Fibroblast of lung (primary cell): ENCODE measurements at places on chromosomes 2 and 18.

DNA sequence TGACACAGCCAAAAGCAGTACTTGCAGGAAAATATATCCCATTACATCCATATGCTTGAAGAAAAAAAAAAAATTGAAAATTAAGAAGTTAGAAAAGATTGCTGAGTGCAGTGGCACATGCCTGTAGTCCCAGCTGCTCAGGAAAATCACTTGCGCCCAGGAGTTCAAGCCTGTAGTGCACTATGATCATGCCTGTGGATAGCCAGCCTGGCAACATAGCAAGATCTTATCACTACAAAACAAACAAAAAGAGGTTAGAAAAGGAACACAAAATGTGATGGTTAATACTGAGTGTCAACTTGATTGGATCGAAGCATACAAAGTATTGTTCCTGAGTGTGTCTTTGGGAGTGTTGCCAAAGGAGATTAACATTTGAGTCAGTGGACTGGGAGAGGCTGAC lies 361.9 kb downstream of the NYAP2 start:
- no peak for DNase-seq

GRCh38 chr2:36366491-36367120 lies 11.0 kb downstream of the CRIM1 start:
- DNase-seq: peak; percentile 50

GRCh38 chr2:69214898-69215297 lies 172.1 kb downstream of the GFPT1 start:
- peak; percentile 51 for DNase-seq

DNA sequence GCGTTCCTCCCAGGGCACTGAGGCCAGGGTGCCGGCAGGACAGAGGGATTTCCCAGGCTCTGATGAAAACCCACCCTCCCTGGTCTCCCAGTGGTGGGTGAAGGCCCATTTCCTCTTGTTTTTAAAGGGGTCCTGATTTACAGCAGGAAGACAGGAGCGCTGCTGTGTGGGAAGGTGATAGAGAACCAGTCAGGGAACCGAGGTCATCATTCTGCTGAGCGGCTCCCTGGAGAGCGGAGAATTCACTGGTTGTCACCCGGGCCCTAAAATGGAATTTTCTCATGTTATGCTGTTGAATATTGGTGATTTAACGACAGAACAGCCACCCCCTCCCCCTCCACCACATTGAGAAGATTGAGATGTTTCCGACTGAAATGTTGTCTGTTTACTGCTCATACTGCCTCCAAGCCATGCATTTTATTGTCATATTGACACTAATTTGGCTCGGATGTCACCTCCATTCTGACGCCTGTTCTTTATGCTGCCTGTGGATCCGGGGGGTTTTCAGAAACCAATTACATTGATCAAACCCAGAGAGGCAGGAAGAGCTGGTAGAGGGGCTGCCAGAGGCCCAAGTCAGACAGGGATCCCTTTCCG lies 225.2 kb downstream of the GLI2 start:
- no peak for DNase-seq

DNA sequence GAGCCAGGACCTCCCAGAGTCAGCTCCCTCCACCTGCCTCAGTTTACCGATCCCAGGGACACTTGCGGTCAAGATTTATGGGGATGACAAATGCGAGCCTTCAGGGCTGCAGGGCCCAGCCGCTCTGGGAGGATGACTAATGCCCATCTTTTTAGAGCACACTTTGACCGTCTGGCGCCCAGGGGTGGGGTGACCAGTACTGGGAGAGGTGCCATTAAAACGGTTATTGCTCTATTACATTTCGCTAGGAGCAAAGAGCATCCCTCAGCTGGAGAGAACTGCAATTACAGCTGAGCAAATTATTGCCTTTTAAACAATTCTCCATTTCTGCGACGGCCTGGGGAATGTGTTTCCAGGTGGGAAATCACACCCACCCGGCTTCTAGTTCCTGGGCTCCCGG lies 42.6 kb upstream of the HPCAL1 start:
- DNase-seq: no peak

GRCh38 chr2:1758774-1759610 lies 14.7 kb upstream of the PXDN start:
- no peak for DNase-seq

- no peak for DNase-seq
These were observed 42.8 kb upstream of the INHBB start for GRCh38 chr2:120303177-120303576.

DNA sequence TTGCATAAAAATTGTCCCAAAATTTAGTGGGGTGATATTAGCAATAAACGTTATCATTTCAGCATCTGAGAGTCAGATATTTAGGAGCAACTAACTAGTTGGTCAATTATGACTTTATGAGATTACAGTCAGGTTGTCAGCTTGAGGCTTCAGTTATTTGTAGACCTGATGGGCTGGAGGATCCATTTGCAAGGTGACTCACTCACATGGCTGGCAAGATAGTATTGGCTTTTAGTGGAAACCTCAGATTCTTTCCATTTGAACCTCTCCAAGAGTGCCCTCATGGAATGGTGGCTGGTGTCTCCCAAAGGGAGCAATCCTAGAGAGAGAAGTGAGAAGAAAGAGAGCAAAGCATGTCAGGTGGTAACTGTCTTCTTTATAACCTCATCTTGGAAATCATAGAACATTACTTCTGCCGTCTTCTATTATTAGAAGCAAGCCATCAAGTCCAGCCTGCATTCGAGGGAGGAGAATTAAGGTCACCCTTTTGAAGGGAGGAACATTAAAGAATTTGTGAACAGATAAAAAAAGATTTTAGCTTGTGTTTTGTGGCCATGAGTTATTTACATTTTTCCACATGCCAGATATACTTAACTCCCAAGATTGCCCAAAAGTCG lies 92.5 kb downstream of the HAUS1 start:
- DNase-seq: peak; percentile 65

DNA sequence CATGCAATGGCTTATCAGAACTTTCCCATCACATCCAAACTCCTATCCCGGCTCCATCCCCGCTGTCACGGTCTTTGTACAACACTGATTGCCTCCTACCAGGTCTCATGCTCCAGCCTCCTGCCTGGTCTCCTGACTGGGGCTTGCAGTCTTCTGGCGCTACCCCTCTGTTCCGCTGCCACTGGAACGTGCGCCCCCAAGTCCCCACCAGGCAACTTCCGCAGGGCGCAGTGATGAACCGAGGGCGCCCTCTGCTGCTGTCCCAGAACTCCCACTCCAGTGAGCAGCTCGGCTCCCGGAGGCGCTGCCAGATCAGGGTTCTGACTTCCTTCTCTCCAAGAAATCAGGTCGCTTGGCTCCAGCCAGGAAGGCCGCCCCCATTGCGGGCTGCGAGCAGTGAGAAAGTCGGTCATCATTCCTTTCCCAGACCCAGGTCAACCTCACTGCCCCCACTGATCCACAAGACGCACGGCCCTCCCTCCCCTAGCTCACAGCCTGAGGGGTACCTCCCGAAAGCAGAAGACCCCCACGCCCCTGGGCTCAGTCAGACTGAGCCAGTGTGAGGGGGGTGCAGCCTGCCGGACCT lies 43.9 kb upstream of the RAB11FIP5 start:
- peak; percentile 64 for DNase-seq

GRCh38 chr2:144693179-144693578 lies 173.3 kb upstream of the ZEB2 start:
- no peak for DNase-seq

- DNase-seq: peak; percentile 29
These were observed 411.1 kb upstream of the LRATD1 start for GRCh38 chr2:14221466-14221865.

- DNase-seq: no peak
These were observed 41.4 kb downstream of the ATP6V1C2 start for GRCh38 chr2:10762651-10763460.

- peak; percentile 75 for DNase-seq
These were observed 34.1 kb downstream of the HK2 start for GRCh38 chr2:74867841-74868658.

DNA sequence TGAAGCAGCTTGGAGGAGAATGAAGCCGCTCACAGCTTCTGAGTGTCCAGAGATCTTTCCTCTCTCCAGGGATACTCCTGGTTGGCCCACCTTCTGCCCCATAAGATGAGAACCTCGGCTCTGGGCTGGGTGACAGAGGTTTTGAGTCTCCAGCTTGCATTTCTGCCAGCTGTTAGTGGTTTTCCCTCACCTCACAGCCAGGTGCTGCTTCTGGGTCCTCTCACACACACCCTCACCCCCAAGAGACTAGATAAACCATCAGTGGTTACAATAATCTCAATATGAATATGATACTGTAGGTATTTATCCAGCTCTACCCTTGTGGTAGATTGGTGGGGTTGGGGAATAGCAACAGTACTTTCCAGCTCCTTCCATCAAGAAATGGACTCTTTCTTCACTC lies 161.7 kb upstream of the SIX3 start:
- DNase-seq: no peak

- DNase-seq: peak; percentile 38
These were observed 11.5 kb upstream of the ALPK2 start for GRCh38 chr18:58640428-58640805.

- no peak for DNase-seq
These were observed 801.0 kb downstream of the LRRTM4 start for GRCh38 chr2:76721226-76721625.

- DNase-seq: no peak
These were observed 62.3 kb upstream of the MAP4K3 start for GRCh38 chr2:39499336-39499735.

DNA sequence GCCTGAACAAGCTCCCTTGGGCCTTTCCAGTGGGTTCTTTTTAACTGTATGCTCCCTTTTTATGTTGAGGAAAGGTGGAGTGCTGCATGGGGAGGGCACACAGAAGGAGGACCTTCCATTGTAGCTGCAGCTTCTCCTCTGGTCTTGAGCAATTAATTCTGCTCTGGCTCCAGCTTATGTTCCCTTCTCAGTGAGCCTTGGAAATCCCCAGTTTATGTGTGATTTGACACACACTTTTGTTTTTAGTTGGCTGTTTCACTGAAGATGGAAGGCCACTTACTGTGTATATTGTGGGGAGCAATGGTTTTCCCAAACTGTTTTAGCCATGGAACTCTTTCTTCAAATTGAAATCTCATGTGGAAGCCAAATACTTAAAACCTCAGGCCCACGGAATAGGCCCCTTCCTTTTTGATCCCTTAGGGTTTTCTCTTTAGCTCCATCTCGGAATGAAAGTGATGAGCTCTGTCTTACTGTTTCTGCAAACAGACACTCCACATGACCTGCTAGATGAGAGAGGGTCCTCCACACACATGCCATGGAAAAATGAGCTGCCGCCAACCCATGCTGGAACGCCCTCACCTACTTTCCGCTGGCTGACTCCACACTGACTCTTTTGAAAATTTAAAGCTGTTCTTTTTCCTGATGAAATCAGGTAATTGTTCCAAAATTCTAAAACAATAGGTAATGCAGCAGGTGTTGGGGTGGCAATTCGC lies 280.9 kb upstream of the SIX2 start:
- no peak for DNase-seq

DNA sequence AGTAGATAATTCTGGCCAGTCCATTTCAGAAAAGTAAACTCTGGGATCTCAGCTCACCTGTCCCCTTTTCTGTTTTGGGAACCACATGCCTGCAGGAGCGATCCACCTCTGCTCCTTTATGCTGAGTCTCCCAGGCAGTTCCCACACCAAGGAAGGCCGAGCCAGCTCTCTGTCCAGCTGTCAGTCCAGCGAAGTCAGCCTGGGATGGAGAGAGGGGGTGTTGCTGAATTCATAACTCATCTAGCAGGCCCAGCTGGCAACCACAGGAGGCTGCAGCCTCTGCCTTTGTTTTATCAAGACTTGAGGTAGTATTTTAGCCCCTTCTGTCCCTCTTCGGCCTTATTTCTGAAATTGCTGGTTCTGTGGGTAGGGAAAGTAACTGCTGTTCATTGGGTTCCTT lies 209.9 kb downstream of the ARL4C start:
- peak; percentile 75 for DNase-seq

DNA sequence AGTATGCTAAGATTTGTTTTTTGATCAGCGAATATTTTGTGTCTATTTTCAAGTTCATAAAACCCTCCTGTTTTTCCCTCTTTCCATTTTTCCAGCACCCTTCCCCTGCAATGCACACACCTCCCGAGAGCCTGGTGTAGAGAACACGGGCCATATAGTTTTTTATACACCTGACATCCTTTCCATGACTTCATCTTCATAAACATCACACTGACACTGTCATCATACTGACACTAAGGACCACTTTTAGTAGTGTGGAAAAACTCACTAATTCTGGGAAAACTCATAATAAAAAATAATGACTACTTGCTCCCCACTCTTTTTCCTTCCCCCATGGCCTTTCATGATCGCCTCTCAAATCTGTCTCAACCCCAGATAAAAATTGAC lies 70.2 kb downstream of the EPHA4 start:
- no peak for DNase-seq

DNA sequence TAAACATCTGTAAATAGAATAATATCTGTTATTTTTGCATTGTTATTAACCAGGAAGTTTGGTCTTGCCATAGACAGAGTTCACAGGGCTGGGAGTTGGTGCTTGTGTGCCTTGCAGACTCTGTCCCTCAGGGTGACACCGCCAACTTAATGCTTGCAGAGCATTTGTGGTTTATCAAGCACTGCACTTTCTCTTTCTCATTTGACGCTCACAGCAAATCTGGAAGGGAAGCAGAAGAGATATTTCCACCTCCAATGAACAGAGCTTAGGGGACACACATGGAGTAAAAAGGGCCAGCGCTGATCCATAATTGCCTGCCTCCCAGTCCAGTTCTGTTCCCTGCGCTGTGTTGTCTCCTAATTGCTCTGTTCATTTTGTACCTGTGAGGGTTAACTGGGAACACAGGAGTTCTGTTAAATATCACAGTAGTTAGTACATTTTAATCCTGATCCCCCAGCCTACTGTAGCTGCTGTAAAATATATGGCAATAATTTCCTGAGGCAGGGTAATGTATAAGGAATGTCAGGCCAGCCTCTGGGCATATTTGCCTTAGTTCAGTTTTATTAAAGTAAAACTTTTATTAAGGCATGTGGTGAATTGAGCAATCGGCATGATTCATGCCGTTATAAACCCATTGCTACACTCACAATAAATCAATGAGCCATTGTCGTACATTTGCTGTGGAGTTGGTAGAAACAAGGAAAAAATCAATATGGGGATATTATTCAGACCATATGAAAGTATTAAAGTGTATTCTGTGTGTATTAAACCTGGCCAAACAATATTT lies 182.5 kb upstream of the OSR1 start:
- DNase-seq: peak; percentile 97

DNA sequence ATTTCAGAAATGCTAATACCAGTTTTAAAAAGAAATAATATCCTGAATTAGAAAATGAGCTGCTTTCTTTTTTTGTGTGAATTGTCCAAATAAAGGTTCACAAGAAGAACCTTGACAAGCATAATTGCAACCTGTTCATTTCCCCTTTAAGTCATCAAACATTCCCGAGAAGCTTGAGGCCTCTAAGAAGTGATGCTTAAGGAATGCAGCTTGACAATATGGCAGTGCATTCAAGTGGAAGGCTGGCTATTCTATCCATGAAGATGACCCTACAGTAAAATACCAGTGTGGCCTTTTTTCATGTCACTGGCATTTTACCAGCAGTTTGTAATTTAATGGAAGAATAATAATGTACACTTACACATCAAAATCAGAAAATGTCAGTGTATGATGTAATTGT lies 216.7 kb downstream of the CTNNA2 start:
- DNase-seq: no peak

- DNase-seq: no peak
These were observed 30.7 kb upstream of the ACAA2 start for GRCh38 chr18:49843778-49844625.

- no peak for DNase-seq
These were observed 403.8 kb upstream of the ID2 start for GRCh38 chr2:8277921-8278571.

- no peak for DNase-seq
These were observed 25.3 kb downstream of the LCLAT1 start for GRCh38 chr2:30472326-30472725.
